ENCODE measurements at places on chromosomes 12 and 14.

DNA sequence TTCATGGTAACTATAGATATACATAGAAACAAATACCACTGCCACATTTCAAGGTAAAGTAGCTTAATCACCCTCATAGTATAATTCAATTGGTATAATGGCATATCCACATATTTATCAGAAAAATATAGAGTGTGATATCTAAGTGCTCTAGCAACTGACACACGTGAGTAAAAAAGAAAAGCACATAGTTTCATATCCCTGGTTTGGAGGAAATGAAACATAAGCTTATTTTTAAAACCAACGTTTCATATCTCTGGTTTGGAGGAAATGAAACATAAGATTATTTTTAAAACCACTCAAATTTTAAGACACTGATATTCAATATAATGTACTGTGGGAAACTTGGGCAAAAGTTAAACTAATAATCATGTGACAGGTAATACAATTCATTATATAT, 2.1 kb downstream of the OR6C70 start:
- DNase-seq = no peak

- DNase-seq = no peak
Observed at GRCh38 chr14:91245029-91245428, 525 bp upstream of the GPR68 start.

- DNase-seq = no peak
Observed at GRCh38 chr14:101473045-101473729, 88.1 kb upstream of the DIO3 start.

- no peak for DNase-seq
Observed at GRCh38 chr12:113891739-113892520, 74.2 kb downstream of the RBM19 start.

- DNase-seq = peak; percentile 16
Observed at GRCh38 chr12:113161415-113162016, 12.0 kb downstream of the CFAP73 start.

GRCh38 chr12:3797531-3798048, 44.7 kb upstream of the CRACR2A start:
- no peak for DNase-seq

DNA sequence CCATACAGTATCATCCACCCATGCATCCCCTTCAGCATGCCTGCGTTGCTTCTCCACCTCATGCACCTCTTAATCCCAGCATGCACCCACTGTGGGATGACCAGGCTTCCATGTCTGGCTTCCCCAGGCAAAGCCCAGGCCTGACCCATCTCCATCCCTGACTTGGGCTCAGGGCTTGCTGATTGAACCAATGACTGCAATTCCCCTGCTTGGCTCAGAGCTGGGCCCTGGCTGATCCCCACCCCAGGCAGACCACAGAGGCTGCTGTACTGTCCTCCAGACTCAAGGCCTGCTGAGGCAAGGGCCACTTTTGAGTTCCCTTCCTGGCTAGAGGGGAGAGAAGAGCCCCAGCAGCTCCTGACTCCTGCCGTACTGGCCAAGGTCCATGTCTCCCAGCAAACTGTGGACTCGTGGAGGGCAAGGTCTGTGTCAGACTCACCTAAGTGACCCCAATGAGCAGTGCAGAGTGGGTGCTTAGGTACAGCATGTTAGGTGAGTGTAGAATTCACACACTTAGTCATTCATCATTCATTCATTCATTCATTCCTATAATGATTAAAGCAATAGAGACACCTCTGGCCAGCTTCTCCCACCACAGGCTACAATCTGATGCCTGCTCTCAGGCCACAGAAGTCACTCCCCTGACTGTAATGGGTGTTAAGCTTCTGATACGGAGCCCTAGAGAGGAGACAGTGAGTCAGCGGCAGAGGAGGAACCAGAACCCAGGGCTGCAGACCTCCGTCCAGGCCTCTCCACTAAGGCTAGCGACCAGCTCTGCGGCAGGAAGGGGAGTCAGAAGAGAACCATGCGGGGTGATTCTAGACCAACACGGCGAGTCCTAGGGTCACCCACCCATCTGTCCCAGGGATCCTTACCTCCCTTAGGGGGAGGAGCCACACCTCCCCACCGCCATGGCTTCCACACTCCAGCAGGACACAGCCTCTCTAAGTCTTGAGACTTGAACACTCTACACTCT, 2.9 kb downstream of the BEGAIN start:
- no peak for DNase-seq

- DNase-seq = no peak
Observed at GRCh38 chr12:90321369-90321768, 612.7 kb upstream of the ATP2B1 start.

DNA sequence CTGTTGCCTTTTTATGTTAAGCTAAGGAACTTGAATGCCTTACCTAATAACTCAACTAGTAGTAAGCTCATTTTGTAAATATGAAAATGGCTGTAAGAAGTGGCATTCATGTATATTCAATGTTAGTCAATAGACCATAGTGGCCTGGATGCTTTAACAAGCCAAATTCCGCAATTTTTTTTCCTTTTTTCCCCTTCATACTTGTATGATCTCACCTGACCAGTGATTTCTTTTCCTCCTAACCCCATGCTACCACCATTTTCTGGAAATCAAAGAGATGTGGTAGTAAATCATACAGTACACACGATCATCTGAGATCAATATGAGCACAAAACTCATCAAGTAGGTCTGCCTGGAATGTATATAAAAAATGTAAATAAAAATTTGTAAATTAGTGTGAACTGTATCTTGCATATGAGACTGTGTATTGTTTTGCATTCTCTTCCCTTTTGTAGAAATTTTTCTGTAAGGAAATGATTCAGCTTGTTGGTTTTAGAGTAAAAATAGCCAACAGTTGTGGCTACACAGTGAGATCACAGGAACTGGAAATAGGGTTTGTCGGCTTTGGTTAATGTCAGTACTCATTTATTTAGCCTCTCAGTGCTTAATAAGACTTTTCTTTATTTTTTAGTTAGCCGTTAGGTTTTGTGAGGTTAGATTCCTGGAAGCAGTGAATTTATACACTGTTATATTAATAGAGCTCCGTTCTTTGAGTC, 62.5 kb downstream of the ETNK1 start:
- no peak for DNase-seq

- DNase-seq = no peak
Observed at GRCh38 chr12:131137836-131138637, 184.3 kb downstream of the ADGRD1 start.

DNA sequence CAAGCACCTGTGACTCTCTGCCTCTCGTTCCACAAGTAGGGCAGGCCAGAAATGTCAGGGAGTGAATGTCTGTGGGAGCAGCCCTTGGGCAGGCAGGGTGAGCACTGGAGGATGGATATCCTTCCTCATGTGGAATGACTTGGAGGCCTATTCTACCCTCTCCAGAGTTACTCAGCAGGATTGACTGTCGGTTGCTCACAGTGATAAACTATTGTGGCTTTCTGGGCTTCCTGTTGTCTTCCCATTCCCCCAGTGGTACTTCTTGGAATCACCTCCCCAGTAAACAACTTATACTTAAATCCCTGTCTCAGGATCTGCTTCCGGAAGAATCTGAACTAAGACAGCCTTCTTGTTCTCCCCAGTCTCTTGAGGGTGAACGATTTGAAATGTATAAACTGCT, 79.6 kb upstream of the MANSC4 start:
- no peak for DNase-seq

GRCh38 chr12:56775638-56776037, 12.5 kb downstream of the HSD17B6 start:
- DNase-seq = no peak

DNA sequence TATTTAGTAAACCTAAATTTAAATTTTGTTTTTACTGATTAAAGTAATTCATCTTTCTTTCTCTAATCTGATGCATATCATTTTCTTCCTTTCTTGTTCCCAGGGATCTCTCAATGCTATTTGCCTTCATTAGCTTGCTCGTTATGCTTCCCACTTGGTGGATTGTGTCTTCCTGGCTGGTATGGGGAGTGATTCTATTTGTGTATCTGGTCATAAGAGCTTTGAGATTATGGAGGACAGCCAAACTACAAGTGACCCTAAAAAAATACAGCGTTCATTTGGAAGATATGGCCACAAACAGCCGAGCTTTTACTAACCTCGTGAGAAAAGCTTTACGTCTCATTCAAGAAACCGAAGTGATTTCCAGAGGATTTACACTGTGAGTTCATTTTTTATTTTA, 48.6 kb downstream of the VEZT start:
- no peak for DNase-seq

GRCh38 chr14:68404652-68405183, 388.1 kb downstream of the ZFP36L1 start:
- DNase-seq = no peak

DNA sequence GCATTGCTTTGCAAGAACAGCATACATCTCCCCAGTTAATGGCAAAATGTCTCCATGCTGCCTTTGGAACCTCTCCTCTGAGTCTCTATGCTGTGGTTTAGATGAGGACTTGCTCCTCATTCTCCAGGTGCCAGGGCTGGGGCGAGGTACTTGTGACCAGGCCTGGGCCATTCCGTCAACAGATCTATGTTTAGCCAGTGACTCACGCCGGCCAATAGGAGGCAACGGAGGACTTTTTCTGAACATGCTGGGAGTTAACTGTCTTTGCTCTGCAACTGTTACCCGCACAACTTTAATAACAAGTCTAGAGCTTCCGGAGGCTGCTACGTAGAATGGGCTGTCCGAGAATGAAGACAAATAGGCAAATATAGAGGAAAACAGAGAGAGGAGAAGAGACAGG, 214.2 kb downstream of the GLT1D1 start:
- DNase-seq = no peak

GRCh38 chr14:90624227-90624626, 192.0 kb downstream of the TTC7B start:
- no peak for DNase-seq

- no peak for DNase-seq
Observed at GRCh38 chr14:21993070-21993469, 319.5 kb upstream of the OR4E1 start.

DNA sequence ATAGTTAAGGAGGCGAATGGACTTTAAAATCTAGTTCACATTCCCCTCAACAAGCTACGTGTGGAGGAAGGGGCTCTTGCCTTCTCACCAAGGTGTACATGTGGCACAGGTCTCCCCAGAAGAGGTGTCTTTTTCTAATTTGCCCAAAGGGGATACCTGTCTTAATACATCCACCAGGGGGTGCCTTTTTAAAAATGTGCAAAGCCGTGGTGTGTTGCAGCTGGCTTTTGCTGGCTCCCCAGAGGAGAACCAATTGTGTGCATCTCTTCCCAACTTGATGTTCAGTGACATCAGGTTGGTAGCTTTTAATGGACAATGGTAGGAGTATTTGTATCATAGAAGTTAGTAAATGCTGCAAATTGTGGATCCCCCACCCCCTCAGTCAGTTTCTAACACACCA, 33.8 kb downstream of the CREBL2 start:
- no peak for DNase-seq

- no peak for DNase-seq
Observed at GRCh38 chr12:62618930-62619329, 152.3 kb downstream of the MON2 start.

GRCh38 chr12:47819138-47819895, 386 bp downstream of the HDAC7 start:
- DNase-seq = peak; percentile 61

GRCh38 chr14:31026077-31026449, at the start of gene STRN3:
Gene STRN3 (minus strand): TSS chr14:31026379. CDS start chr14:31026185, 194 bp downstream.
- DNase-seq = no peak

DNA sequence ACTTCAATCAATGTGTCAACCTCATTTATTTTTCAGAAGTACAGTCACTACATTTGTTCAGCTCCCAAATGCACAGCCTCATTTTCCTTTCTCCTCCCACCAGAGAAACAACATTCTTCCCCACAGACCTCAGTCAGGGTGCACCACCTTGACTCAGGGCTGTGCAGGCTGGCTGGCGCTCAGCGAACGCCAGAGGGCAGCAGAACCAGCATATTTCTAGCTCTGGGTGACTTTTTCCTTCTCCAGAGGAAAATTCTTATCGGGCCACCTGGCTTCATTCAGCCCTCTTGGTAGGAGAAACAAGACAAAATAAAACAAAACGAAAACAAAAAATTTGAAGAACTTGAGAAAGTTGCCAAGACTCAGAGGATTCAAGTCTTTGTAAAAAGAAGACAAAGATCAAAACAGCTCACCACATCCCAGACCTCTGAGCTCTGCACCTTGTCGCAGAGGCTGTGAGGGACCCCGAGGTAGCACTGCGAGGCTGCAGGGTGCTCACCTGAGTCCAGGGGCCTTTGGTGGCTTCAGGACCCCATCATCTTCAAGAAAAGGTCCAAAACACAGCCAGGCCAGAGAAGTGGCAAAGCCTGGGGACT, 33.7 kb downstream of the PAH start:
- peak; percentile 45 for DNase-seq

- DNase-seq = no peak
Observed at GRCh38 chr12:108884116-108885012, 4.5 kb downstream of the DAO start.

DNA sequence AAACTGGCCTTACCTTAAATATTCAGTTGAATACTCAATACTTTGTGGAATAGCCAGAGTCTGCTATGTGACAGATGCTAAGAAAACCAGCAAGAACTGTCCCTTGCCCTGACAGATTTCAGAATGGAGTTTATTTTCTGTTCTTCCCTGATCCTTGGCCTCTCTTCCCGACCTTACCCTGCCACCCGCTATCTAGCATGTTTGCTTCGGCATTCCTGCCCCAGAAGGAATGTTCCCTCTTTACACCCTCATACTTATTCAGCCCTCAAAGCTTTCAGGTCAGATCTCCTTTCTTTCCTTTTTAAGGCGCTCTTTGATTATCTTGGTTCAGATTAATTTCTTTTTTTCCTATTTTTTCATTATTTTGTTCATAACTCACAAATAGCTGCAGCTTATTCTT, 21.8 kb downstream of the SUSD6 start:
- no peak for DNase-seq

DNA sequence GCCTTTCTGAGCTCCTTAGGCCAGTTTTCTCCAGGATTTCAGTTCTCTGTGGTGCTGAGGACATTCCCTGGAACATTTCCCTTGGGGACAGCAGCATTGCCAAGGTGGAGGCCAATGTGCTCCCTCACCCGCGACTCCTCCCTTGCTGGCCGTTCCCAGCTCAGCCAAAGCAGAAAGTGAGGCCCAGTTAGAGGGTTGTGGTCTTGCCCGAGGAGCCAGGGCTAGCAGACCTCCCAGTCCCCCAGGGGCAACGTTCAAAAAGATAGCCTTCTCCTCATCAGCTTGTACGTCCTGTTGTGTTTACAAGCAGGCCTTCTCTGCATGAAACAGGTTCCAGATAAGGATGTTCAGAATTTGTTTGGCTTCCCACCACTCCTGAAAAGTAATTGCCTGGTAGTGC, 78.4 kb downstream of the SSPN start:
- no peak for DNase-seq

DNA sequence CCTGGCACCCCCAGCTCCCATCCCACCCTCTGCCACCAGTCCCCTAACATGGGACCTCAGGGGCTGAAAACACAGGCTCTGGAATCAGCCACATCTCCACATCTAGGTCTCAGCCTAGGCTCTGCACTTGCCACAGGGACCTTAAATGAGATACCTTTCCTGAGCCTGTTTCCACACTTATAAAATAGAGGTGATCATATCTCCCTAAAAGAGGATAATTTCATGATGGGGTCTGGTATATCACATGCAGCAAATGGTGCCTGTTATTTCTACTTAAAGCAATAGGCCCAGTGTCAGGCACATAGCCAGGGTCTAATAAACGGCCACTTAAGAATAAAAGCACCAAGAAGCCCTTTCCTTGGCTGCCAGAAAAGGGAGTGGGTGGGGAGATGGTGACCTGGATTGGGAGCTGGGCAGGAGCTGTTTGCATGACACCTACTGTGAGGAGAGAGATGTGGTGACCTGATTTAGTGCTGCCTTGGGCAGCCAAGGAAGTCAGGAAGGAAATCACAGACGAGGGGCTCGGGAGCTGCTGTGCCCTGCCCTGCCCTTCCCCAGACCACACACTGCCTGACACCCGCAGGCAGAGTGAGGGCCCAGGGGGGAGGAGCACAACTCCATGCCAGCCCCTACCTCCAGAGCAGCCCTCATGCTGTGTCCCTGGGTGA, 71.2 kb downstream of the IRF2BPL start:
- no peak for DNase-seq

Measured in hippocampal formation (tissue), 2 donors.